ENCODE measurements at places on chromosomes 2 and 18.

- DNase-seq, result no peak
These were observed 250.6 kb downstream of the CD226 start for GRCh38 chr18:69697069-69697468.

DNA sequence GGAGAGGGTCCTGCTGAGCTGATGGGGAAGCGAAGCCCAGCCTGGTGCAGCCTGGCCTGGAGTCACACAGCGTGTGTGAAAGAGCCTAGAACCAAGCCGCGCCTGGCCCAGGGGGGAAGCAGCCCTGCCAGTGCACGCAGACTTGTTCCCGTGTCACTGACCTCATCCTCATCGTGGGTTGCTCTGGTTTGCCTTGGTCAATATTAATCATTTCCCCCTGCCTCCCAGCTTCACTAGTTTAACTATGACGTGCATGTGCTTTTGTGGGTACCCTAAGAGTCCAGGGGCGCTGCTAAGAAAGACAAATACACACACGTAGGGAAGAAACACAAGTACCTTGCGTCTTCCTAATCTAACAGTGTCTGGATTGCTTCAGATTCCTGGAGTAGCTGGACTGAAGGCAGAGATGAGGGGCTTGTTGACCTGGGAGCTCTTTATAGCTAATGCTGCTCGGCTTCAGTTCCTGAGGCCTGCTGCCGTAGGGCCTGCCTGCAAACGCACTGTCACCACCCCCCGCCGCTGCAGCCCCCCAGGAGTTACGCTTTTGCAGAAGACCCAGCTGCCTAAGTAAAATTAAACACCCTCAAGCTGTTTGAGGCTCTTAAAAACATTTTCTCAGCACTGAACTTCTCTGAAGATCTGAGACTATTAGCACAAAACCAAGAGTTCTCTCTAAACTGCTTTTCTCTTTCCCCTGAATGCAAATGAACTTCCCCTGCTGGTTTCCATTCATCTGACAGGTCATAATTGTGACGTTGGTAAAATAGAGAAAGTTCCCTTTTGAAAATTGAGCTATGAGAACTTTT, 159.2 kb downstream of the FAM210A start:
- peak; percentile 70 for DNase-seq

- DNase-seq, result no peak
These were observed 3.1 kb upstream of the B3GNT2 start for GRCh38 chr2:62192811-62193210.

GRCh38 chr2:235996419-235996818, 171.8 kb downstream of the GBX2 start:
- no peak for DNase-seq

GRCh38 chr2:9263428-9263827, 56.8 kb downstream of the ASAP2 start:
- no peak for DNase-seq

- DNase-seq, result peak; percentile 66
These were observed 175.7 kb downstream of the SOCS6 start for GRCh38 chr18:70464343-70465114.

DNA sequence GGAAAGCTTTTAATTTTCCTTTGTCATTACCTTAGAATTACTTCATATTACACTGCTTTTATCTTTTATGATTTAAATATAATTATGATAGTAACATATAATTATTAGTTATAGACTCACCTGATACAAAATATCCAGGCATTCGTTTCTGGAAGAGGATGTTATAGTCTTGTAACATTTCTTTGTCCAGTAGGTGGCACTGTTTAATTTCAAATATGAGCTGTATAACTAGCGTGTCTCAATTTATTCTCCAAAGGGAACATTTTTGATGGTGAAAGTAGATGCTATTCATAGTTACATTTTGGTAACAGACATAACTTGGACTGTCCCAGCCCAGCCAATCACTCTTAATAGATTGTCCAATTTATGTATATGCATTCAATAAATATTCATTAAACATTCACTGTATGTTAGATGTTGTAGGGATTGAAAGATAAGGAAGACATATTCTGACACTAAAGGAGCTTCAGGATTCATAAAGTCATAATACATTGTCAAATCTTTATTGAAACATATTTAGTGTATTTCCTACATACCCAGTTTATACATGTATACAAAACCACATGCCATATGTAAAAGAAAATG, 19.2 kb downstream of the DAW1 start:
- no peak for DNase-seq

- DNase-seq, result no peak
These were observed 419.2 kb upstream of the CYRIA start for GRCh38 chr2:17084877-17085276.

DNA sequence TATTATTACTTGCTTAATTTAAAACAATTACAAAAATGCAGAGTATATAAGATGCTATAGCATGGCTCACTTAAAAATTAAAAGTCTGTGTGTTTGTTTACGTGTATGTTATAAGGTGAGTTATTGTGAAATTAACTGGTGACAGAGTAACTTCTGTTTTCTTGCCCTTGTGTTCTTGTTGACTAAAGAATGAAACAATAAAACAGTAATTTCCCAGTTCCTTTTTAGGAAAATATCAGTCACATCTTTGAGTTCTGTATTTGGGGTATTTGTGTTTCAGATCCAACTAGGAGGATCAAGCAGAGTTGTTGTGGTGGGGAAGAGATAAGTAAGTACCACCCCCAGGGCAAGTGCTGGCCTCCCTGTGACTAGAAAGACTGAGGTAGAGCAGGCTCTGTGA, 143.6 kb downstream of the CCDC148 start:
- DNase-seq, result no peak

DNA sequence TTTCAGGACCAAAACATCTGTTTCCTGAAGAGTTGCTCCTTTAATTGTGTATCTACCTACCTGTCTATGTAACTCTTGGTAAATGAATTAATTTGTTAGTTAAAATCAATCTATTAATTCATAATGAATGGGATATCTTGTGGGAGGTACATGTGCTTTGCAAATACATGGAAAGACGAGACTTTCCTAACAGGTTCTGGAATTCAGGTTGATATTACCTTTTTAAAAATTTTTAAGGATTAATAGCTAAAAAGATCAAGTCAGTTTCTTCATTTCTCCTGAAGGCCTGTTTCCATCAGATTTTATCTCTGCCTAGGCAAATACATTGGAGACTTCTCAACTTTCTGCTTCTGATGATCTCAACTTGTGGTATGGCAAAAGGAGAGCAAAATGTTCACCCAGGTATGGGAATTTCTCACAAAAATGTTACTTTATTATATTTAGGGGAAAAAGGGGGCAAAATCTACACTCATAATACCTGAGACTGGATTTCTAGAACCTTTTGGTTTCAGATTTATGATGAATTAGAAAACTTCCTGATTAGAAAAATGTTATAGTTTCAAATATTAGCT, 7.4 kb downstream of the TFPI start:
- DNase-seq, result no peak

GRCh38 chr2:180717588-180717987, 262.8 kb upstream of the UBE2E3 start:
- no peak for DNase-seq

- no peak for DNase-seq
These were observed 81.0 kb downstream of the CHN1 start for GRCh38 chr2:174924061-174924693.

DNA sequence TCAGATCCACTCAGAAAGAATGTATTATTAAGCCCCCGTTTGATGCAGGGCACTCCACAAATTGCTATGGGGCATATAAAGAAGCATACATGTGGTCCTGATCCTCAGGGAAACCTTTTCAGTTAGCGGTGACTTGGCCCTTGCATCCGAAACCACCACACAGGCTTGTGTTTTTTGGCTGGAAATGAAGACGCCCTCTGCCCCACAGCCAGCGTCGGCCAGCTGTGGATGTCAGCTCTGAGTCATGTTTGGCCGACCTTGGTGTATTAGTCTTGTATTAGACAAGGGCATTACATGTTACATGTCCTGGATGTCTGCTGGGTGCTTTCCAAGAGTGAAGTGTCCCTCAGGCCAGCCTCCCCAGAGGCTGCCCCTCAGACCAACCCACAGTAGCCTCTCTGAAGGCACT, 107.6 kb upstream of the MAP3K20 start:
- no peak for DNase-seq
